ENCODE measurements at places on chromosomes 2 and 18.

DNA sequence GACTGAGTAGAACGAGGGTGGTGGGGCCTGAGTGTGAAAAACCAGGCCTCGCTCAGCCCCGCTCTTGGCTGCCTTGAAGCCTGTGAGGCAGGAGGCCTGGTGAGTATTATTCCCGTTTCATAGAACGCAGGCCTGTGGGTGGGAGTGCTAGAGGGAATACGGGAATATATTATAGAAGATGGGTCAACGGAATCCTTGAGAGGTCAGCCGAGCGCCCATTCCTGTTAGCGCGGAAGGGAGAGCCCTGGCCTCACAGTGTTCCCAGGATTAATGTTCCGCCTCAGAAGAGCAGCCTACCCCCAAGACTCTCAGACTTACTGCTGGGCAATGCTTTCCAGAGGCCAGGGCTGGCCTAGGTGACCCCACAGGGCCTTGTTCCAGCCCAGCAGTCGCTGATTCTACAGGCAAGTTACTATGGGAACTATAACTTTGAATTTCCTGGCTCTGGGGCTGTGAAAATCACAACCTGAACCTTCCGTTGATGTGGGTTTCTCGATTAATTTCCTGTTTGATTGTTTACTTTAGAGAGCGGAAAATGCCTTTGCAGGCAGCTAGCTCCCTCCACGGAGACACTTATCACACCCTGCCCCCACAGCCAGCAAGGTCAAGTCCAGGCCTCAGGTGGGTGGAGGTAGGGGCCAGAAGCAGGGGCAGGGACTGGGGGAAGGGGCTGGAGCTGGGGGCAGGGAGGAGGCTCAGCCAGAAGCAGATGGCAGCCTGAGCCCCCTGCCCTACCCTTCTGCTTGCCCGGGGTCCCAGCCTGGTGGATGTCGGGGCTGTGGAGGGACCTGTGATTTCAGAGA lies 108.3 kb downstream of the SMAD7 start:
- DNase-seq = no peak

GRCh38 chr2:70822843-70823242 lies 2.4 kb upstream of the CLEC4F start:
- DNase-seq = no peak

DNA sequence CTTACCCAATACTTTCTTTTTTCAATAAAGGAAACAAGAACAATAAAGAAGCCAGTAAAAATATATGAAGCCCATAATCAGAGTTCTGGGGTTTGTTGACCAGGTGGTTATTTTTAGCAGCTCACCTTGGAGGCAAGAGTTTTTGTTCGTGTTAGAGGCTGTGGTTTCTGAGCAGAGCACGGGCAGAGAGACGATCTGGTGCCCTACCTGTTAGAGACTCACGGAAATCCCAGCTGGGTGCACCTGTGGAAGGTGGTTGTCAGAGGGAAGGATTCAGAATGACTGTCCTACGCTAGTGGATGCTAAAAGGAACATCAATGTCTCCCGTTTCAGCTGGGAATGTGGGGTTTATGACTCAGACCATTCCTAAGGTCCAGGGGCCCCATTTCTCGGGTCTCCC lies 87.6 kb downstream of the NRP2 start:
- DNase-seq = no peak

GRCh38 chr2:107622741-107623310 lies 203.9 kb upstream of the RGPD4 start:
- DNase-seq = no peak

- no peak for DNase-seq
These were observed 36.3 kb upstream of the MBP start for GRCh38 chr18:77168811-77169311.

GRCh38 chr18:30234755-30235154 lies 807.8 kb downstream of the DSC3 start:
- no peak for DNase-seq

DNA sequence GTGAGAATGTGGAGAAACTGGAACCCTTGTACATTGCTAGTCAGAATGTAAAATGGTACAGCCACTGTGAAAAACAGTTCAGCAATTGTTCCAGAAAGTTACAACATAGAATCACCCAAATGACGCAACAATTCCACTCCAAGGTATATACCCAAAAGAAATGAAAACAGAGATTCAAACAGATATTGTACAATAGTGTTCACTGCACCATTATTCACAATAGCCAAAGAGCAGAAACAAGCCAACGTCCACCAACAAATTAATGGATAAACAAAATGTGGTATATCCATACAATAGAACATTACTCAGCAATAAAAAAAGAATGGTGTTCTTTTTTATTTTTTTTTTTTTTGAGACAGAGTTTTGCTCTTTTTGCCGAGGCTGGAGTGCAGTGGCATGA lies 10.9 kb downstream of the CLASP1 start:
- no peak for DNase-seq

DNA sequence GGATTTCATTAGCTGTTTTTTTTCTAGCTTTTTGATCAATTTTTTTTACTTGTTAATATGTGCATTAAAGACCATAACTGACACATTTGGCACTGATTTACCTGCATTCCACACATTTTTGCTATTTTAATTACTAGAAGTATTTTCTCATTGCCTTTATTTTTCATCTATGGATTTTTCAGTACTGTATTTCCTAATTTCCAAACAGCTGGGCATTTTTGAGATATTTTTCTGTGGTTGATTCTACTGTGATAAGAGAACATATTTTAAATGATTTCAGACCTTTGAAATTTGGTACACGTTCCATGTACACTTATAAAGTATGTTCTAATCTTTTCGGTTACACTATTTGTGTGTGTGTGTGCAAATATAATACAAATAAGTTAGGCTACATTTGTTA lies 135.3 kb downstream of the PARD3B start:
- DNase-seq = no peak

Measured in cerebellar nuclear complex (tissue), 1 donor.